ENCODE measurements at places on chromosomes 7 and 10.

DNA sequence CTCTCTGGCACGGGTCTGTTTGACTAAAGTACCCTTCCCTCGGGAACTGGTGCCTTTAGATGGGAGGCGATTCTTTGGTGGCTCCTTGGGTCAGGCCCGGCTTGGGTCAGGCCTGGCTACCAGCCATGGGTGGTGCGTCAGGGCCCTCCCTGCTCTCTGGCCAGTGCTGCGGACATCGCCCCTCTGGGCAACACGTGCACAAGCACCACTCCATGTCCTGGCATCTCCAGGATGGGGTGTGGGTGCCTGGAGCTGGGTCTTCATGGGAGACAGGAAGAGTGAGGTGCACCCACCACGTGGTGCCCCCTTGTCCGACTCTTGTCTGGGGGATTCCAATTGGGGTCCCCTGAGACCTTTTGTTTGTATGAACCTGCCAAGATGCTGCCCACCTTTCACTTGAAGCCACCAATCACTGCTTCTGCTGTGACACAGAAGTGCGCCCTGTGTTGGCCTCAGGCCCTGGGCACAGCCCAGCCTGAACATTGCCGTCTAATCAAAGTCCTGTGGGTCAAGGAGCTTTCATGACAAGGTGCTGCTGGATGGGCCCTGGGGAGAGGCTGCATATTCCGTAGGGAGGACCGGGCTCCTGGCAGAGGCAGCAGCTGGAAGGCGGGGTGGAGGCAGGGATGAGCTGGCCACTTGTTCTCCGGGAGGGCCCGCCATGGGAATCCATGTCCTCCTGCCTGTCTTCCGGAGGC, 11.1 kb upstream of the PWWP2B start:
- DNase-seq = peak; percentile 9

GRCh38 chr10:67912331-67912946, 28.0 kb downstream of the SIRT1 start:
- DNase-seq = no peak

GRCh38 chr7:16989811-16990413, 108.1 kb upstream of the AGR3 start:
- DNase-seq = no peak

GRCh38 chr7:155715111-155715805, 70.8 kb downstream of the RBM33 start:
- no peak for DNase-seq

DNA sequence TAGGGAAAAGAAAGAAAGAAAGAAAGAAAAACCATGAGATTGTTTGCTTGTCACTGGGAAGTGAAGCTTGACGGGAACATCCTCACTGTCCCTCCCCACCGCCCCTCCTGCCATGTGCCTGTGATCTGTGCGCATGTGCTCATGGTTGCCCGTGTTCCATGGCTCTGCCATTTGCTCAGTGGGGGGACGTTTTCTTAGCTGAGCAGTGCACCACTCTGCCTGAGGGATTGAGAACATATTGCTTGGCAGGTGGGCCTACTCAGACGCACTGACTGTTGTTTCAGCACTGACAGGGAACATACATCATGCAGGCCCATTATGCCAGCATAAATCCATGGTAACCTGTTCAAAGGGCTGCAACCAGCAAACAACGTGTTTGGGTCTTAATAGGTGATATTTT, 747.9 kb upstream of the GALNT17 start:
- DNase-seq = no peak

DNA sequence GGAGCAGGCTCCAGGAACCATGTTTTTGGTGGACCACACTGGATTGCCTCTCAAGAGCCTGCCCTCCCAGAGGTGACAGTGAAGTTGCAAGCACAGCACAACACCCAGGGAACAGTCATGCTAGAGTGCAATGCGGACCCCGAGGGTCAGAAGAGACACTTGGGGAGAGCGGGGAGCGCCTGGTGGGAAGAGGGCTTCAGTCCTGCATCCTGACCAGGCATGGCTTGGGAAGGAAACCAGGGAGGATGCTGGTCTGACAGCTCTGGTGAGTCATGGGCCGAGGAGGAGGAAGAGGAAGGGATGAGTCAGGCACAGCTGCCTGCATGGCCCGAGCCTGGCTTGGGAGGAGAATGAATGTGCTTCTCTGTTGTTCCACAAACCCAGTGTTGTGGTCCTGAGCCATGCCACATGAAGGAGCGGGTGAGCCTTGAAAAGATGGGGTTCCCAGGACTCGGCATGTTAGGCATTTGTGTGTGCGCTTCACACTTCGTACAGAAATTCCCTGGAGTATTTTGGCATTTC, 29.5 kb upstream of the ANKRD2 start:
- DNase-seq = peak; percentile 55

GRCh38 chr10:24382979-24383663, 174.2 kb downstream of the KIAA1217 start:
- no peak for DNase-seq

GRCh38 chr7:14381936-14382335, 392.5 kb upstream of the ETV1 start:
- DNase-seq = no peak

GRCh38 chr10:77795426-77796055, 131.0 kb downstream of the DLG5 start:
- DNase-seq = no peak

GRCh38 chr7:66421830-66422475, 206.7 kb upstream of the KCTD7 start:
- DNase-seq = no peak

- no peak for DNase-seq
Observed at GRCh38 chr10:113735913-113736312, 15.6 kb upstream of the PLEKHS1 start.

- no peak for DNase-seq
Observed at GRCh38 chr10:32941357-32941756, 16.7 kb downstream of the ITGB1 start.

GRCh38 chr7:130345136-130345535, 520 bp downstream of the CPA5 start:
- DNase-seq = no peak

DNA sequence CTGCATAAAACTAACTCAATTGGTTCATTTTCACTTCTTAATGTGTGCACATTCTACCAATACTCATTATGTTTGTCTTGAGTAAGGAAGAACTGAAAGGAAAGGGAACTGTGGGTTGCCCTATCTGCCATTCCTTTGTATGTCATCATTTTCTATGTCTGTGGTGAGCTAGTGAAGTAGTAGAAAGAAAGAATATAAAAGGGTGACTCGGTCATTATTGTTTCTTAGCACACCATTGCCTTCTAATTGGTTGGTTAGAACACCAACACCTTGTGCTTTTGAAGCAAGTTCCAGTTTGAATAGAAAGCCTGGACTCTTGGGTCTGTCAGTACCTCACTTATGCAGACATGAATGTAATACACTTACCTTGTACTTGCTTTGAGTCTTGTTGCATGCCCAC, 64.3 kb upstream of the MDFIC start:
- DNase-seq = no peak

- no peak for DNase-seq
Observed at GRCh38 chr7:100791881-100792666, 35.2 kb downstream of the EPHB4 start.

DNA sequence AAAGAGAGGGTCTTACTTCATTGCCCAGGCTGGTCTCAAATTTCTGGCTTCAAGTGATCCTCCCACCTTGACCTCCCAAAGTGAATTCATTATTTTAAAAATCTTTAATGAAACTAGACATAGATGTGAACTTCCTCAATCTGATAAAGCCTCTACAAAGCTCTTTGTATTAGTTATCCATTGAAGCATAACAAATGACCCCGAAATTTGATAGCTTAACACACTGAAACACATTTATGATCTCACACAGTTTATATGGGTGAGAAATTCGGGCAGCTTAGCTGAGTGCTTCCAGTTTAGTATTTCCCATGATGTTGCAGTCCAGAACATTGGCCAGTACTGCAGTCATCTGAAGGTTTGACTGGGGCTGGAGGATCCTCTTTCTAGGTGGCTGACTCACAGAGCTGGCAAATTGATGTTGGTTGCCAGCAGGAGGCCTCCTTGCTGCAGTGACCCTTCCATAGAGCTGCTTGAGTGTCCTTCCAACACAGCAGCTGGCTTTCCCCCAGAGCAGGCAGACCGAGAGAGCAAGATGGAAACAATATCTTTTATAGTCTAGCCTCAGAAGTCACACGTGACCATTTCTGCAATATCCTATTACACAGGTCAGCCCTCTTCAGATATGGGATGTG, 16.6 kb upstream of the WNT8B start:
- no peak for DNase-seq

DNA sequence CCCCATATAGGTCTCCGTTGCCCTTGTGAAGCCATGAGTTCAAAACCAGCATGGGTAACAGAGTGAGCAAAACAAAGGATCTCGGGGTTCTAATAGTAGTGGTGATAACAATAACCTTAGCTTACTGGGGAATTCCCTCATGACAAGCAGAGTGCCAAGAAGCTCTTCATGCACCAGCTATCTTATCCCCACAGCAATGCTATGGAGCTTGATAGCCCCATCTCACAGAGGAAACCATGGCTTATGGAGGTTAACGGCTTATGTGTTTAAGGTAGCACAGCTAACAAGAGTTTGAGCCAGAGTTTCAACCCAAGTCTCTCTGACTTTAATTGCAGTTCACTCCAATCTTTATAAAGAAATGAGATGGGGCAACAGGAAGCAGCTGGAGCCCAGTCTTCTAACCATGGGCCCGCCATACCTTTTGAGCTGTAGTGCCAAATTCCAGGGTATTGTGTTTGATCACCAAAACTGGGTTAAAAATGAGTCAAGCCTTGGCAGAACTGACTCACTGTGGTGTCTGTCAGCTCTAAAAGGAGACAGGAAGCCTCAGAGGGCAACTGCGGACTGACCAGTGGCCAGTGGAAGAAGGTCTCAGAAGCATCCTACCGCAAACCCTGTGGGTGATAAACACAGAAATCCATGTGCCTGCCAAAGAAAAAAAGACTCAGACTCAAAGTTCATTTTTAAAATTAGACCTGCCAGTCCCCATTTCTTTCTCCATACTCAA, 16.5 kb upstream of the PLAU start:
- no peak for DNase-seq

GRCh38 chr7:91034459-91035368, 229.5 kb upstream of the FZD1 start:
- no peak for DNase-seq

- no peak for DNase-seq
Observed at GRCh38 chr7:24366876-24367275, 82.9 kb downstream of the NPY start.

- no peak for DNase-seq
Observed at GRCh38 chr7:29282819-29283414, 88.3 kb downstream of the CHN2 start.

DNA sequence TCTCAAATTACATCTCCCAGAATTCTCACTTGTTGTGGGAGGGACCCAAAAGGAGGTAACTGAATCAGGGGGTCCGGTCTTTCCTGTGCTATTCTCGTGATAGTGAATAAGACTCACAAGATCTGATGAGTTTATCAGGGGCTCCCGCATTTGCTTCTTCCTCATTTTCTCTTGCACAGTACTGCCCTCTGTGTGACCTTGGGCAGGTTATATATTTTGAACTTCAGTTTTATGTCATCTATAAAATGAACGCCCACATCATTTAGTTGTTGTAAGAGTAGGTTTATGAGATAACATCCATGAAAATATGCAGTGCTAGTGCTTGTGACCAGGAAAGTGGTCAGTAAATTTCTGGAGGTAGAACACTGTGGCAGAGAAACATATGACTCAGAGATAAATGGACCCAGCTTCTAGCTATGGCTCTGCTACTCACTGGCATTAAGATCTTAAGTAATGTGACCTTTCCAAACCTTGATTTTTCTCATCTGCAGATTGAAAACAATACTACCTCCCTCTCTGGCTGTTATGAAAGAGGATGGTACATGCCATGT, 44.3 kb downstream of the SCRN1 start:
- DNase-seq = no peak

DNA sequence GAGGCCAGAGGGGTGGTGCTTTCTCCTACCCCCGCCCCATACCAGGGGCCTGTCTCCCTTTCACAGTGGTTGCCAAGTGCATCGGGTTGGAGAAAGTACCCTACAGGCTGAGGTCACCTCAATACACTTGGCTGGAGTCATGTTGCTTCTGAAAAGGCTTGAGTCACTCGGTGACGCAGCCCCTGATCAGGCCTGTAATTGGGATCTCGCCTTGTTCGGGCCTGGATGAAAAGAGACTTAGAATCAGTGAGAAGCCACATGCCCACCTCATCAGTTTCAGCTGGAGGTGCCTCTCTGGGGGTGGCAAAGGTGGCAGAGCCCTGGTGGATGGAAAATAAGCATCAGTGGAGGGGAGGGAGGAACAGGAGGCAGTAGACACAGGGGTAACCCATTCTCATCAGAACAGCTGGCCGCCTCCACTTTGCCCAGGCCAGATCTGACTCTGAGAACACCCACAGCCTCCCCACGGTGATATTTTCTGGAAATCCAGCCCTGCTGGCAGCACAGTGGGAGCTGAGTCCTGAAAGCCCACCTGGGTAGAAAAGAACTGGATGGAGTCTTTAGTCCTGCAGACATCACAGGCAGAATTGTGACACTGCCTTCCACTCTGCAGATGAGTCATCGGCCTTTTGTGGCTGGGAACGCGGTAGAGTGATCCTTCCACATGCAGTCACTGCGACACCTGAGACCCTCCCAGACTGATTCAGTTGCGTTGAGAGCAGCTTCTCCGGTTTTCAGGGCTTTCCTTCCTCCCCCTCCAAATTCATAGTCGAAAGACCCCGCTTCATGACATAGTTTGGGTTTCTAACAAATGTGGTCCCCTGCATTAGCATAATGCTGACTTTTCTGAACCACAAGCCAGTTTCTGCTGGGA, 108.0 kb downstream of the GRK5 start:
- DNase-seq = peak; percentile 74

- DNase-seq = no peak
Observed at GRCh38 chr10:43680035-43680434, 31.4 kb upstream of the ZNF32 start.

DNA sequence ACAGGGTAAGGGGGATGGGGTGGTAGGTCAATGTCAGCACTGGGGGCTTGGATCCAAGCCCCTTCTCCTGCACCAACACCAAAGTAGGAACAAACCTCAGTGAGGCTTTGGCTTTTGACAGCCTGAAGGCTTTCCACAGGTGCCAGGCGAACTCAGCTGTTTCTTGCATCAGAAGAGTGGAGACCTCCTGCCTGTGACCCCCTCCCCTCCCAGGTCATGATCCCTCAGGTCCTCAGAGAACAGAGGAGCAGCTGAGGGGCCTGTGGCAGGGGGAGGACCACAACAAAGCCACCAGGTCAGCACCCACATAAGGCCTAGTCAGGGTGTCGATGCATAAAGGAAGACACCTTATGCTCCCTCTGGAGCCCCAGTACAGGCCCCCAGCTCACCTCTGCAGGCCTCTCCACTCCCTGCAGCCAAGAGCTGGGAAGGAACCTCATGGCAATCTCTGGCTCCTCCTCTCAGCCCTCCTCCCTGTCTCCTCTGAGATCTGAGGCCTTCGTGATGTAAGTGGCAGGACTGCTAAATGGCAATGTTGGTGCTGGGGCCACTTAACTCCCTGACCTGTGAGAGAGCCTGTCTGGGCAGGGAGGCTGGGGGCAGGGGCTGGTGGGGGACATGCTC, 19.1 kb upstream of the PRRT4 start:
- DNase-seq = no peak

- DNase-seq = no peak
Observed at GRCh38 chr7:67593794-67594193, 597.2 kb downstream of the TYW1 start.

- DNase-seq = no peak
Observed at GRCh38 chr10:97686301-97686961, 610 bp downstream of the AVPI1 start.

All from activated naive CD4-positive, alpha-beta T cell treated with anti-CD3 and anti-CD28 coated beads, Interleukin-2, amount 50 U/mL, for 16 hours (primary cell).